ENCODE measurements at places on chromosomes 2 and 18.

GRCh38 chr2:128501006-128501690 is 182.5 kb upstream of the HS6ST1 start:
- no peak for DNase-seq

DNA sequence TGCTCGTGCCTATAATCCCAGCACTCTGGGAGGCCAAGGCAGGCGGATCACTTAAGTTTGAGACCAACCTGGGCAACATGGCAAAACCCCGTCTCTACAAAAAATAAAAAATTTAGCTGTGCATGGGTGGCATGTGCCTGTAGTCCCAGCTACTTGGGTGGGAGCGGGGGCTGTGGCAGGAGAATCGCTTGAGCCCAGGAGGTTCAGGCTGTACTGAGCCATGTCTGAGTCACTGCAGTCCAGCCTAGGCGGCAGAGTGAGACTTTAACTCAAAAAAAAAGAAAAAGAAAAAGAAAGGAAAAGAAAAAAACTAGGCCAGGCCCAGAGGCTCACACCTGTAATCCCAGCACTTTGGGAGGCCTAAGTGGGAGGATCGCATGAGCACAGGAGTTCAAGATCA is 30.8 kb downstream of the TWSG1 start:
- DNase-seq, result no peak

DNA sequence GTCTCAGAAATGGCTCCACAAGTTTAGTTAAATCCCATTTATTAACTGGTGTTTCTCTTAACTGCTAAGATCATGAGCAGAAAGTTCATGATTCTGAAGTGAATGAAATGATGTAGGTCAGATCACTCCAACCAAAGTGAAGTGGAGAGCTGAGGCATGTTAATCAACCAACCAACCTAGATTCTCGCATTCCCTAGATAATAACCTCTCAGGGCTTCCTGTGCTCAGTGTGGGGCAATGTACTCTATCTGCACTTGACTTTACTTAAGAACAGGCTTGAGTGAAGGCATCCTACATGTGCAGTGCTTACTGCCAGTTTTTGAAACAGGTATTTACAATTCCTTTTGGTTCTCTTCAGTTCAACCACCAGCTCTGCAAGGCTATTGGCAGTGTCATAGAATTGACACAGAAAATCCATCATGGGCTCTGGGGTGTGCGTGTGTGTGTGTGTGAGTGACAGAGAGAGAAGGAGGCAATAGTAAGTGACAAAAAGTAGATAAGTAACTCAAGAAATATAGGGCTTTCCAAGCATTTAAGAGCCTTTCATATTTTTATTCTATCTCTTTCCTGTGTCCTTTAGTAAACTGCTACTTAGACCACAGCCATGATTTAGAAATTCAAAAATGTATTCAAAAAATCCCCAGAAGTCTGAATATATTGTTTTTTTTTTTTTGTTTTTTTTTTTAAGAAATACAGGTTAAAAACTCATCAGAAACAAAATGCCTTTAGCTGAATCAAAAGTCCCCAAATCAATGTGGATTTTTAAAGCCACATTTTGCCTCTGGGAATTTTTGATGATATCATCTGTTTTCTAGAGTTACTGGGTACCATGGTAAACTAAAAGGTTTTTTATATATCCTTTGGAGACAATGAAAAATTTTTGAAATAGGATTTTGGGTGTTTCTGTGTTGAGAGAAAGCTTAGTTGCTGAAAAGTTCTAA is 28.6 kb downstream of the DOCK10 start:
- DNase-seq, result no peak

DNA sequence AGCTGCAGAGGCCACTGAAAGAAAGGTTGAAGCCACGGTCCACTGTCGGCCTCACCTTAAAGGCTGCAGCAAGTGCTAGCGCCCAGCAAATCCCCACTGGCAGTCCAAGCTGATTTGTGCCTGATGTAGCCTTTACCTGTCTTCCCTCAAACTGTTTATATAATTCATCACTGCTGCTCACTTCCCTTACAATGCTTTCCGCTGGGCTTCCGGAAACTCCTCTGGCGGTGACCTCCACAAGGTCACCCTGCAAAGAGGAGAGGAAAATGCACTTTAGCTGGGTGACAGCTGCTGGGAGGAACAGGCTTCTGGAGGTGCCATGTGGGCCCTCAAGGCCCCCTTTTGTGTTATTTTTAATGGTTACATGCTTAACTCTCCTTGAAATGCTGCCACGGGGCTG is 126.2 kb downstream of the CMPK2 start:
- DNase-seq, result no peak

- no peak for DNase-seq
Measured at GRCh38 chr2:236176417-236176816, 8.2 kb upstream of the GBX2 start.

DNA sequence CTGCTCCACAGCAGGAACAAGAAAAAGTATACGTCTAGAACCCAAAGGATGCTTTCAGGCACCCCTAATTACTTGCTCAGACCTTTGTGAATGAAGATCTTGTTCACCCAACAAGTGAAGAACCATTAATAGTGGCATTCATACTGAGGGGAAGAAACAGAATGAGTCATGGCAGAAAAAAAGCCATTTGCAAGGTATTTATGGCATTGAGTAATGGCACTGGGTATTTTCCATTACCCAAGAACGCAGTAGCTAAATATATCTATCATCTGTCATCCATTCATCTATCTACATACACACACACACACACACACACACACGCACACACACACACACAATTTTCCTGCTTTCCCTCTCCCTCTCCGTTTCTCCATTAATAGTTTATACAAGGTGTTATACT is 56.4 kb upstream of the XIRP2 start:
- no peak for DNase-seq

GRCh38 chr18:67222887-67223286 is 293.6 kb downstream of the DSEL start:
- DNase-seq, result no peak

GRCh38 chr2:122341007-122341406 is 585.6 kb downstream of the TSN start:
- DNase-seq, result no peak

DNA sequence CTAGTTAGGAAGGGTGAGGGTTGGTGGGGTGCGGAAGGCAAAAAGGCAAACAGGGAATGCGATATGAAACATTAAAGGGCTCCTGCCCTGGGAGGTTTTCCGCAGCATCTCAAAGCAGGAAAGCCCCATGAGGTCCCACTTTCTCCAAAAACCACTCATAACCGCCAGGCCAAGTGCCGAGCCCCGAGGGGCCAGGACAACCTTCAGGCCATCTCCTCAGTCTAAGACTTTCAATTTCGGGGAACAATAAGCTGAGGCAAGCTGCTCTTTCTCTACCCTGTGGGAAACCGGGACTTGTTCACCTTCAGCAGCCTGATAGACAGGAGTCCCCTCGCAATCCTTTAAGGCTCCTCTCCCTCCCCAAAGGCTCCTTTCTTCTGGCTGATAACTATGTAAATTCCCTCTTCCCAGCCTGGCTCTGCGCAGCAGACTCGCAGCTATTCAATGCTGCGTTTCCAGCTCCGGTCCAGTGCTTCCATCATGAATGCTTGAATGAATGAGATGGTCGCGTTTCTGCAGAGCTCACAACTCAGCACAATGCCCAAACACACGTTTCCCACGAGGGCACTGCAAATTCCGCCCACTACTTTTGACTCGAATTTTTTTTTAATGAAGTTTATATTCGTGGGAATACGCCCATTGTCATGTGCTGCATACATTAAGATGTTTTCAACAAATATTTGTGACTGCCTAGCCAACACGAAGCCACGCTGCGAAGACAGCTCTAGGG is 1.4 kb downstream of the LAMA1 start:
- no peak for DNase-seq

- DNase-seq, result no peak
Measured at GRCh38 chr18:10252952-10253705, 201.3 kb upstream of the APCDD1 start.

GRCh38 chr2:172081221-172082022 is 3.9 kb upstream of the DLX1 start:
- DNase-seq, result no peak

DNA sequence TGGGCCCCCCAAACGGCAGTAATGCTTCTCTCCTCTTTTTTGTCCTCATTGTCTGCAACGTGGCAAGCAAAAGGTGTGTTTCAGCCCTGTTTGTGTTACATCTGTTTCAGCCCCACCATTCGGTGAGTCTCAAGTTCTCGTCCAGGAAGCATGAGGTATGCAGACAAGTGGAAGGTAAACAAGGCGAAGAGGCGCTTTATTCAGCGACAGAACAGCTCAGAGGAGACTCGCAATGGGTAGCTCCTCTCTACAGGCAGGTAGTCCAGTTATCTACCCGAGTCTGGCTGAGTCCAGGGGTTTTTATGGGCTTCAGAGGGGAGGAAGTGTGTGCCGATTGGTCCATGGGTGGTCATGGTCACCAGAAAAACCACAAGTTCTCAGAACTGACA is 733.4 kb upstream of the CDH7 start:
- DNase-seq, result no peak

GRCh38 chr2:46836295-46837111 is 79.1 kb downstream of the MCFD2 start:
- no peak for DNase-seq

GRCh38 chr2:194946826-194947225 is 710.2 kb upstream of the SLC39A10 start:
- no peak for DNase-seq

DNA sequence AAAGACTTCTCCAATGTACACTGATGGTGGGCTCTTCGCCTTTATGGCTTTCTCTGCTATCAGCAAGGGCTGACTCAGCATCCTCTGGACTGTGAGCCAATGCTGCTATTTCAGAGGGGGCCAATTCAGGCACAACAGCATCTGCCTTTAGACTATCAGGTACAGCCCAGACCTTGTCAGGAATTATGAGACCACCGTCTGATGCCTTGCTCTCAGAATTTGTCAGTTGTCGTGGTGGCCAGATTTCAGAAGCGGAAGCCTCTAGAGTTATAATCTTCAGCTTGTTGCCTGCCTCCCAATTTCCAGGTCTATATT is 92.7 kb downstream of the ALPK2 start:
- DNase-seq, result no peak

DNA sequence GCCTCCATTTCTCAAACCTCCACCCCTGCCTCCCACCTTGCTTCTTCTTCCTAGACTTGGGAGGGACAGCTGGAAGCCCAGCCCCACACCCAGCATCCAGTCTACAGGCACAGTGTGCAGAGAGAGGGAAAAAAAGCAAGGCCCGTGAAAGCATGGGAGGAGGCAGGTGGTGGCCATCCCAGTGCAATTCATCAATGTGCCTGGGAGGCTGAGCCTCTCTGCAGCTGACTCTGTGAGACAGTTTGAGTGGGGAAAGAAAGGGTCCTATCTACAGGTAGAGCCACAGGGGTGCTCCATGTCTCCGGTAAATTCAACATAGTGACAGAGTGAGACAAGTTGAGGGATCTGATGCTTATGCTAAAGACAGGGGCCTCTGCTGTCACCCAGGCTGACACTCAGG is 340.6 kb downstream of the DYSF start:
- no peak for DNase-seq

GRCh38 chr2:228387776-228388175 is 206.3 kb upstream of the SPHKAP start:
- DNase-seq, result no peak

DNA sequence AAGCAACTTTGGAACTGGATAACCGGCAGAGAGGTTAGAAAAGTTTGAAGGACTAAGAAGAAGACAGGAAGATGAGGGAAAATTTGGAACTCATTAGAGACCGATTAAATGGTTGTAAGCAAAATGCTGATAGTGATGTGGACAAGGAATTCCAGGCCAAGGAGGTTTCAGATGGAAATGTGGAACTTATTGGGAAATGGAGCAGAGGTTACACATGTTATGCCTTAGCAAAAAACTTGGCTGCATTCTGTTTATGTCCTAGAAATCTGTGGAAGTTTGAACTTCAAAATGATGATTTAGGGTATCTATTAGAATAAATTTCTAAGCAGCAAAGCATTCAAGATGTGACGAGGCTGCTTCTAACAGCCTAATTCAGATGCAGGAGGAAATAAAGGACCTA is 675.1 kb upstream of the SYT4 start:
- no peak for DNase-seq

- no peak for DNase-seq
Measured at GRCh38 chr2:44974064-44974715, 32.7 kb downstream of the SIX3 start.

- no peak for DNase-seq
Measured at GRCh38 chr2:2838548-2838845, 507.4 kb upstream of the MYT1L start.

DNA sequence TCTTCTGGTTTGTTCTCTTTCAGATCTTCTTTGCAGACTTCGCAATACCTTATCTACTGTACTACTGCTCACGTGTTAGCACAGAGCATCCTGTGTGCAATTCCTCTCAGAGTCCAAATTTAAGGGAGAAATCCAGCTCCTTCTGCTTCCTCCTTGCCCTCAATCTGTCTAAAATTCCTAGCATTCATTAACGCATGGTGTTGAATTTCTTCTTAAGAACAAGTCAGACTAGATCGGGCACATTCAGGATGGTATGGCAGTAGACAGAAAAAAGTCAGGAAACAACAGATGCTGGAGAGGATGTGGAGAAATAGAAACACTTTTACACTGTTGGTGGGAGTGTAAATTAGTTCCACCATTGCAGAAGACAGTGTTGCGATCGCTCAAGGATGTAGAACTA is 206.1 kb upstream of the CDH7 start:
- no peak for DNase-seq

Measured in cortex of kidney (tissue), 1 donor.